ENCODE measurements at places on chromosomes 1 and 21. TPM values are rescaled to one million over a fixed set of nuclear protein-coding genes. Genes with fewer than 3 reads are reported as not detected.

The JMJD4 gene
- 15.6 TPM for polyA plus RNA-seq

- DNase-seq, result no peak
Measured at GRCh38 chr1:186819563-186819962, 9.2 kb upstream of the PLA2G4A start.

- peak; percentile 80 for DNase-seq
Measured at GRCh38 chr1:245154429-245155271, at the start of gene KIF26B. Gene KIF26B, plus strand, starts transcription at chr1:245154985. Its CDS starts 440 bp downstream, at chr1:245155425.

The DENND4B gene
- polyA plus RNA-seq, result 27.6 TPM

- no peak for DNase-seq
Measured at GRCh38 chr1:59354709-59355337, 57.9 kb downstream of the FGGY start.

DNA sequence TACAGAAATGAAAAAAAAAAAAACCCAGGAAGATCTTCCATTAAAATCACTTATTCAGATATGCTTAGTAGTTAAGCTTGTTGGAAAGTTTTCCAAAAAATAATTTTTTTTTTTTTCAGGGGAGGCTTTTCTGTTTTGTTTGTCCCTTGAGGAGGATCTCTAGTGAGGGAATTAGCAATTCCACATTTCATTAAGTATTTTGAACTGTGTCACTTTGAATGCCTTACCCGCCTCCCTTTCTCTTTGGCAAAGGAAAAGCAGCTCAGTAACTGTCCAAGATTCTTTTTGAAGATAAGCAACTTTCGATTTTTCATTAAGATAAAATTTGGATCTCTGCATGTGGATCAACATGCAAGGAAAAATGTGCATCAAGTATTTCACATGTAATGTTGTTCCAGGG, 1.8 kb downstream of the NTNG1 start:
- no peak for DNase-seq

The CASQ1 gene
- polyA plus RNA-seq, result 4.6 TPM

The GNAT2 gene
- polyA plus RNA-seq, result not detected

The OR10J1 gene
- polyA plus RNA-seq, result not detected

- no peak for DNase-seq
Measured at GRCh38 chr1:7582460-7582972, 188.6 kb upstream of the VAMP3 start.

The CD84 gene
- polyA plus RNA-seq, result 0.49 TPM

The RHD gene
- polyA plus RNA-seq, result not detected

Data from brain (organoid and tissue), 16 donors.